ENCODE measurements at places on chromosomes 13 and 19.

DNA sequence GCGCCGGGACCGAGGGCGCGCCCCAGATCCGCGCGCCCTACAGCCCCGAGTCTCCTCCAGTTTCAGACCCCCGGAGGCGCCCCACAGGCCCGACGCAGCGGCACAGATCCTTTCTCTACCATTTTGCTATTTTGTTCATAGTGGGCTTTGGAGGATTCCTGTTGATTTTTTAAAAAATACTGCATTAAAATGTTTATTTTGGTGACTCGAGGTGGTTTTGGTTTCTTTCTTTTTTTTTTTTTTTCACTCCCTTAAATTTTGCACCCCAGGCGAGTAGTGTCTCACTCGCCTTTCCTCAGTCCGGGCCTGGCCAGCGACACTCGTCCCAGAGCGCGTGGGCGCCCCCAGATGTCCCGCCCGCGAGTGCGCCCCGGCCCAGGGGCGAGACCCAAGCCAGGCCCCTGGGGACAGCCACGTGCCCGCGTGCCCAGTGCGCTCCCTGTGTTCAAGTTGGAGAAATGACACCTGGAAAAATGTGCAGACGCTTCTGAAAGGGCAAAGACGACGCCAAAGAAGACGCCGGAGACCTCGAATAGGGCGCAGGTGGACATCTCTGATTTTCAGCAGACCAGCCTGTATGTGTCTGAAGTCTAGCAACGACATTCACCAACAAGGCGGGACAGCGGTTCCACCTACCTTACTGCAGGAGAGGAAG lies 471 bp upstream of the INSR start:
- DNase-seq = peak; percentile 79

DNA sequence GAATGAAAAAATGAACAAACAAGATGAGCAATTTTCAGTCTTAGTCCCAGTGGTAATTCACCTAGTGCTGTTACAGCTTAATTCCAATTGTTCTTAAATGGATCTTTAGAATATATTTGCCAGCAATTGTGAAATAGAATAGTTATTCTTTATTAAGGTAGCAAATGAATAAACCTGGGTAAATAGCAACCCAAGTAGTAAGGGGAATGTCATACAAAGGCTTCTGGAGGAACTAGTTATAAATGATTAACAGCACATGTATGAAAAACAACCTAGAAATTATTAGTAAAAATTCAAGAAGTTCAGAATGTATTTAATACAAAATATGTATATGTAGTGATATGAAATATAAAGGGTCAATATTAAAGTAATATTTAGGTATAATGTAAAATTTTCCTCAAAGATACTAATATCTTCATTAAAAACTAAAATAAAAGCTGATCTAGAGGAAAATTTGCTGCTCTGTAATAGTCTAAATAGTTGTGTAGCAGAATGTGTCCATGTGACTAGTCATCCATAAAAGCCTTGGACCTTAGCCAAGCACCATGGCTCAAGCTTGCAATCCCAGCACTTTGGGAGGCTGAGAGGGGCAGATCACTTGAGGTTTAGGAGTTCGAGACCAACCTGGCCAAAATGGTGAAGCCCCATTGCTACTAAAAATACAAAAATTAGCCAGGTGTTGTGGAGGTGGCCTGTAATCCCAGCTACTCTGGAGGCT lies 535.9 kb upstream of the ATXN8OS start:
- no peak for DNase-seq

DNA sequence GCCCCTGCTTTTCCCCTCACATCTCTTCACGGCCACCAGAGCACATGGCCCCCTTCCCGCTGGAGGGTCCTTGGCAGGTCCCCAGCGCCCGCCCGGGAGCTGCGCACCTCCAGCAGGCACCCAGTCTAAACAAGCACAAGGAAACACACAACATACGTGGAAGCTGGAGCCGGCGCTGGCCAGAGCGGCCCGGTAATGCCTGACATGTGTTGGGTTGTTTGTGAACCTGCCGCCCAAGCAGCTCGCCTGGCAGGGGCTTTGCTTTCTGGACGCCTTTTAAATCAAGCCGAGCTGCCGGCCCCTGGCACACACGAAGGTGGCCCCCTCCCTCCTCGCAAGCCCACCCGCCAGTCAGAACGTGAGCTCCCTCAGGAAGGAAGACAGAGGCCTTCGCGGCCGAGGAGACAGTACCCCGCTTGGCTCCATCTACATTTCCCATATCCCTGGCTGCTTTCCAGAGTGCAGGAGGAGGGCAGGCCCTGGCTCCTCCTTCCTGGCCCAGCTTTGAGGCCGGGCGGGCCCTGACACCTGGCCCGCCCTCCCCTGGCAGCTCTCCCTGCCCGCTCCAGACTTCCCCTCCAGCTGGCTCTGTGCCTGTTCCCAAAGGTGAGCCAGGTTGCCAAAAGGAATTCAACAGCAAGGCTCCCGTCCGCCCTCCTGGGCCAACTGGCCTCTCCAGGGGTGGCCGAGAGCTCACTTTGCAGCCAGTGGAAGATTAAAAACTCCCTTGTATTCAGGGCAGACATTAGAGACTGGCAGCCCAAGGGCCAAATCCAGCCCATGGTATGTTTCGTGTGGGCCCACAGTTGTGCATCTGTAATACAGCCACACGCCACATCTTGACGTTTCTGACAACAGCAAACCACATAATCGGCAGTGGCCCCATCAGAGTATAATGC lies 28.7 kb downstream of the COMP start:
- DNase-seq = peak; percentile 78

GRCh38 chr19:1284979-1285736 lies 515 bp upstream of the EFNA2 start:
- DNase-seq = no peak

GRCh38 chr19:48473161-48473966 lies 4.2 kb downstream of the CYTH2 start:
- no peak for DNase-seq

GRCh38 chr13:48857576-48857975 lies 118.1 kb upstream of the FNDC3A start:
- DNase-seq = no peak

- DNase-seq = no peak
Measured at GRCh38 chr13:106143930-106144709, 391.3 kb downstream of the EFNB2 start.

- no peak for DNase-seq
Measured at GRCh38 chr13:109840201-109840892, 54.0 kb upstream of the IRS2 start.

GRCh38 chr13:33817513-33817900 lies 442 bp upstream of the RFC3 start:
- no peak for DNase-seq

- no peak for DNase-seq
Measured at GRCh38 chr19:3140667-3141038, 4.8 kb downstream of the GNA15 start.

DNA sequence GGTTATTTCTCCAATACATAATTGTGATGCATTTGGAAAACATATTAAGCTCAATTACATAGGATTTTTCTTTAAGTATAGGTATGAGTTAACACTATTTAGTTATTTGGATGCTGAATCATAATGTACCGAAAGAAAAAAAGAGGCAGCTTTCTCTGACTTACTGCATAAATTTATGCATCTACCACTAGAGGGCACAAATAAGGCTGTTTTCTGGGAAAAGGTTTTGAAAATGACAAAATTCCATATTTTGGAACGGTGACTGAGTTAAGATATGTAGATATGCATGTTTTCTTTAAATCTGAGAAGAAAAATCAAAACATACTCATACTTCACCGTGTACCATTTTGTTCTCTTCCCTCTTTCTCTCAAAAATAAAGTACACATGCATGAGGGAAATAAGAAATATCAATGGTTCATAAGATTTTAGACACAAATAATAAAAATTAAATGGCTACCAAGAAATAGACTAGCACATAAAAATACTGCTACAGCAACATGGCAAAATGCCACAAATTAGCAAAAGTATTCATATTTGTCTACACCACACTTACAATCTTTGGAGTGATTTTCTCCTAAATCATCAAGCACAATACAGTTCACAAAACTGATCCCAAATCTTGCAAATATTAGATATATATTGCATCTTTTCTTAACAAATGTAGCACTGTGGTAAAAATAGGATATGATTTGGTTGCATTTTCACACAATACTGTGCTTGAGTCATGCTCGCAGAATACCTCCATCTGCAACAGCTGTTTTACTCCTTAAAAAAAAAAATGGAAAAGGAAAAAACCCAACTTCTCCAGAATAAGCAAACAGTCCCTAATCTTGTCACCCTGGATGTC lies 260.0 kb downstream of the FGF14 start:
- DNase-seq = no peak

- no peak for DNase-seq
Measured at GRCh38 chr19:12871681-12872080, 9.6 kb downstream of the DNASE2 start.

DNA sequence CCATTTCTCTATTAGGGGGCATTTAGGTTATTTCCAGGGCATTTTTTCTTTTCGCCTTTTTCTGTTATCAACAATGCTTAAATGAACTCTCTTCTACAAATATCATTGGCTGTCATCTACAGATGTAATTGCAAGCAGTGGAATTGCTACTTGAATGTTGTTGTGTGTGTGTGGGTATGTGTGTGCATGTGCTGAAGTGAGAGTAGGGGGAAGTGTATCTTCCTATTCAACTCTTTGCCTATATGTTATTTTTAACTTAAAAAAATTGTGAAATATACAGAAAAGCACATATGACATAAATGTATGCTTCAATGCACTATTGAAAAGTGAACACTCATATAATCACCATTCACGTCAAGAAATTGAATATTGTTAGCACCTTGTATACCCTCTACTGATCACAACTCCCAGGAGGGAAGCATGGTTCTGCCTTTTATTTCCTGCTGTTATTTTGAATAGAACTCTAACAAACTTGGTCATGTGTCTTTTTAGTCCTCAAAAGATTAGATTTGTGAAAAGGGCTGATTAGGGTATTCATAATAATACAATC lies 24.7 kb downstream of the WDFY2 start:
- DNase-seq = no peak

GRCh38 chr13:52411629-52412028 lies 5.7 kb upstream of the THSD1 start:
- no peak for DNase-seq

GRCh38 chr13:108226184-108226583 lies 8.0 kb downstream of the ABHD13 start:
- DNase-seq = no peak

GRCh38 chr13:26024558-26024957 lies 27.3 kb downstream of the SHISA2 start:
- DNase-seq = peak; percentile 40
